Tibial artery (tissue), 4 donors: ENCODE measurements at places on chromosomes 12 and 14.

DNA sequence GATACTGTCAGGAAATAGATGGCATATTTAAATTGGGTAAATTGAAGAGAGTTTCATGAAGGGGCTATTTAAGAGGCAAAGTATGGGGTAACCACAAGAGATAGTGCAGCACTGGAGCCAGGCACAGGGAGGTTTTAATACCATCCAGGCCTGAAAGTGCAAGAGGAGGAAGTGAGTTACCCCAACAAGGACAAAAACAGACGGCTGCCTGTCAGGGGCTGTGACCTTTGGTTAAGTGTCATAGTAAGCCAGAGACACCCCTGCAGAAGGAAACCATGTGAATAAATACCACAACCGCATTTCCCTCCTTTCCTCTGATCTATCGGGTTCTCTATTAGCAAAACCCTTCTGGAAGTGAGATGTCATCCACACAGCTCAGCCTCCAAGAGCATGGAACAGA, 122.0 kb upstream of the DHRS4 start:
- no peak for DNase-seq

GRCh38 chr14:106813477-106813823, 1287.1 kb downstream of the TMEM121 start:
- DNase-seq: no peak

GRCh38 chr12:57630891-57631433, 2.0 kb downstream of the B4GALNT1 start:
- no peak for DNase-seq

GRCh38 chr12:92434607-92435025, 268.2 kb upstream of the PLEKHG7 start:
- DNase-seq: no peak

DNA sequence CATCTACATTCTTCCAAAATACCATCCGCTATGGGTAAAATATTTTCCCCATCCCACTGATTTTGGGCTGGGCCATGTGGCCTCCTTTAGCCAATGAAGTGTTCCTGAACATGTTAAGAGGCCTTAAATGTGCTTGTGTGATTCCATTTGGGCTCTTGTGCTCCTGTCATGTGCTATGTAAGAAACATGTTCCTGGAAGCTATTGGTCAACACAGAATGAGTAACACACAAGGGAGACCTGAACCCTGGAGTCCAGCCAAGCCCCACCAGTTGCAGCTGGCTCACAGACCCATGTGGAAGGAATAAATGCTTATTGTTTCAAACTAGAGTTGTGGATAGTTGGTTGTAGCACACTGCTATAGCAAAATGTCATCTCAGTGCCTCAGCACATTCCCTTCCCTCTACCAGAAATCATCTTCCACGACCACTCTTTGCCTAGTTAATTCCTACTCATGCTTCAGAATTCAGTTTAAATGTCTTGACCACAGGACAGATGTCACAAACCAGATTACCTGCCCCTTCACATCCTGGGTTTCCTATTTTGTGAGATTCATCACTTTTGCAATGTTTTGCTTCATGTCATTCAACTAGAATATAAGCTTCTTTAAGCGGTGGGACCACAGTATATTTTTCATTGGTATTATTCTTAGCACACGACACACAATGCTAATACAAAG, 217.3 kb upstream of the EEA1 start:
- DNase-seq: no peak

GRCh38 chr12:50402264-50403000, 1.7 kb downstream of the LARP4 start:
- no peak for DNase-seq

DNA sequence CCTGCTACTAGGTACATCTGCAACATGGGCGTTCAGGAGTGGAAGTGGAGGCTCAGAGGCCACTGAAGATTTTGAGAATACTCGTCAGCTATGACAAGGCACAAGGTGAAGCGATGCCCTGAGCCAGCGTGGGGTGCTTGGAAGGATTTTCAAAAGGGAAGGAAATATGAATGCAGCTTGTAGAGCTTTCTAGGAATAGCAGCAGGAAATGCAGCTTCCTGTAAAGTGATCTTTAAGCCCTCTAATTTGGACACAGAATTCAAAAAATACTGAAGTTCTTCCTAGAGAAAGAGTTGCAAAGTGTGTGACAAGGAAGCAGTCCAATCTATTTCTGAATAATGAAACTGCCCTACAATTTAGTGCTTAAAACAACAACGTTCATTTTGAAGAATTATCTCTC, 13.2 kb upstream of the C1S start:
- DNase-seq: no peak

DNA sequence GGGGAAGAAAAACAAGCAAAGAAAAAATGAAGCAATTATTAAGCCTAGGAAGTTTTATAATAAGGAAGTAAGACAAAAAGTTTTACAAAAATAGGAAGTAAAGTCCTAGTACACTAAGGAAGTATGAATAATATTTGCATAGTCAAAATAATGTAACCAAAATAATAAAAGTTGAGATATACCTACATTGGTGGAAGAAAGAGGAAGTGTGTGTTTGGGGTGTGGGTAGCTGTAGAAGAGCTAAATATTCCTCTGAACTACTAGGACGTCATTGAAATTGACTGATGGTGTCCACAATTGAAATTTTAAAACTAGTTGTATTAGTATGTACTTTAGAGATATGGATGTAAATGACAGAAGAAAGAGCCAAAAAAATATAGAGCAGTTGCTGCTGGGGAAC, 228.4 kb upstream of the OTX2 start:
- DNase-seq: no peak

- no peak for DNase-seq
Observed at GRCh38 chr14:33679025-33679424, 271.8 kb downstream of the EGLN3 start.

DNA sequence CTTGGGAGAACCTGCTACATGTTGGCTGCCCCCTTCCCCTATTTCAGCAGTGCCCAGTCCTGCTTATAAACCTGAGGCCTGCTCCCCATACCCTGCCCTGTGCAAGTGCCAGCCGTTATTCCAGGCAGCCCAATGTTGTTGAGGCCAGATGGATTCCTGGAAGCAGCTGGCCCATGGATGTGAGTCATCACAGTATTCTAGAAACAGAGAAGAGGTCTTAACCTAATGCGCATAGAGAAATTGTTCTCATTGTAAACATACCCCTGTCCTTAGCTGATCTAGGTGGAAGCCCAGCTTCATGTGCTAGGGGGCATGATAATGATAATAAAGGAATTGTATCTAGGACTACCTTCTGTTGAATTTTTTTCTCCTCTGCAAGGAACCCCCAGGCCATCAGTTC, 69.7 kb downstream of the TSPAN11 start:
- no peak for DNase-seq
